Activated CD8-positive, alpha-beta memory T cell treated with anti-CD3 and anti-CD28 coated beads, Interleukin-2, amount 10 ng/mL, durations not matched to agents 7 days and 5 days (primary cell): ENCODE measurements at places on chromosomes 2 and 18. TPM values are rescaled to one million over a fixed set of nuclear protein-coding genes. Genes with fewer than 3 reads are reported as not detected.

IL18R1 gene
- 19.8 TPM for total RNA-seq

LOXHD1 gene
- 0.26 TPM for total RNA-seq

MERTK gene
- 0.09 TPM for total RNA-seq

GRB14 gene
- not detected for total RNA-seq

EHBP1 gene
- total RNA-seq: 29.5 TPM

XRCC5 gene
- 307 TPM for total RNA-seq

CD207 gene
- not detected for total RNA-seq

CROCC2 gene
- not detected for total RNA-seq

REG3G gene
- not detected for total RNA-seq

UGT1A3 gene
- not detected for total RNA-seq

LYG2 gene
- not detected for total RNA-seq

TBR1 gene
- 0.05 TPM for total RNA-seq
